ENCODE measurements at places on chromosomes 13 and 19. TPM values are rescaled to one million over a fixed set of nuclear protein-coding genes. Genes with fewer than 3 reads are reported as not detected.

VPS36 gene
- total RNA-seq, result 90.7 TPM

SLITRK5 gene
- 0.25 TPM for total RNA-seq

LTBP4 gene
- 124 TPM for total RNA-seq

C13orf42 gene
- total RNA-seq, result not detected

LYL1 gene
- 2.2 TPM for total RNA-seq

GET3 gene
- total RNA-seq, result 26.2 TPM
